ENCODE measurements at places on chromosomes 2 and 18.
A peak's percentile ranks its signal among the peaks of the same experiment; 100 is the strongest.

- no peaks in the 10 kb centered on the region for H3K36me3 ChIP-seq
- no peak overlapping the region for H3K4me3 ChIP-seq
- DNase-seq, result no peak
These were observed 341.0 kb downstream of the MEIS1 start for GRCh38 chr2:66775730-66776422.

- no peak overlapping the region for H3K27ac ChIP-seq
- no peaks in the 10 kb centered on the region for H3K4me1 ChIP-seq
- H3K36me3 ChIP-seq, result no peaks in the 10 kb centered on the region
- peaks cover 7% of the 10 kb centered on the region for H3K27me3 ChIP-seq
- DNase-seq, result no peak
- H3K4me3 ChIP-seq, result no peak overlapping the region
These were observed 107.3 kb downstream of the TMEFF2 start for GRCh38 chr2:192087398-192087958.

- H3K27me3 ChIP-seq, result no peaks in the 10 kb centered on the region
- H3K4me1 ChIP-seq, result peaks cover 9% of the 10 kb centered on the region
- H3K27ac ChIP-seq, result no peak overlapping the region
- H3K4me3 ChIP-seq, result no peak overlapping the region
- DNase-seq, result no peak
These were observed 279.0 kb upstream of the STON1 start for GRCh38 chr2:48250943-48251342.

DNA sequence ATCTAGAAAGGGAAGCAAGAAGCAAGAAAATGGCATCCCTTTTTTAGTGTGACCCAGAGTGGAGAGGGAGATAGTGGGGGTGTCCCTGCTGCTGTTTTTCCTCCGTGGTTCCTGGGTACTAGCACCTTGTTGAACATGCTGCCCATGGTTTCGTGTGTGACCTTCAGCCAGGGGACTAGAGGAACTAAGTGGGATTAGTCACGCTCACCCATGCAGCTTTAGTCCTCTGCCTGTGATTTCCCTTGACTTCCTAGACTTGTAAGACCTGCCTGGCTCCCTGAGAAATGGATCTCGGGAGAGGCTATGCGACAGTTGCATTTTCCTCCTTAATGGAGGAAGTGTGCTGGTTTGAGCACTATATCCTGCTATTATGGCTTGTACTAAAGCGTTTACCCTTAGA lies 471.4 kb downstream of the DCDC2C start:
- H3K4me1 ChIP-seq, result no peaks in the 10 kb centered on the region
- H3K36me3 ChIP-seq, result no peaks in the 10 kb centered on the region
- H3K4me3 ChIP-seq, result no peak overlapping the region
- no peaks in the 10 kb centered on the region for H3K27me3 ChIP-seq
- no peak overlapping the region for H3K27ac ChIP-seq

GRCh38 chr2:65055422-65056214 lies 598 bp upstream of the CEP68 start:
- H3K36me3 ChIP-seq, result peaks cover 11% of the 10 kb centered on the region
- H3K27ac ChIP-seq, result peak overlapping the region; percentile 88
- peak overlapping the region; percentile 95 for H3K4me3 ChIP-seq
- H3K4me1 ChIP-seq, result peaks cover 58% of the 10 kb centered on the region
- H3K27me3 ChIP-seq, result peaks cover 2% of the 10 kb centered on the region

DNA sequence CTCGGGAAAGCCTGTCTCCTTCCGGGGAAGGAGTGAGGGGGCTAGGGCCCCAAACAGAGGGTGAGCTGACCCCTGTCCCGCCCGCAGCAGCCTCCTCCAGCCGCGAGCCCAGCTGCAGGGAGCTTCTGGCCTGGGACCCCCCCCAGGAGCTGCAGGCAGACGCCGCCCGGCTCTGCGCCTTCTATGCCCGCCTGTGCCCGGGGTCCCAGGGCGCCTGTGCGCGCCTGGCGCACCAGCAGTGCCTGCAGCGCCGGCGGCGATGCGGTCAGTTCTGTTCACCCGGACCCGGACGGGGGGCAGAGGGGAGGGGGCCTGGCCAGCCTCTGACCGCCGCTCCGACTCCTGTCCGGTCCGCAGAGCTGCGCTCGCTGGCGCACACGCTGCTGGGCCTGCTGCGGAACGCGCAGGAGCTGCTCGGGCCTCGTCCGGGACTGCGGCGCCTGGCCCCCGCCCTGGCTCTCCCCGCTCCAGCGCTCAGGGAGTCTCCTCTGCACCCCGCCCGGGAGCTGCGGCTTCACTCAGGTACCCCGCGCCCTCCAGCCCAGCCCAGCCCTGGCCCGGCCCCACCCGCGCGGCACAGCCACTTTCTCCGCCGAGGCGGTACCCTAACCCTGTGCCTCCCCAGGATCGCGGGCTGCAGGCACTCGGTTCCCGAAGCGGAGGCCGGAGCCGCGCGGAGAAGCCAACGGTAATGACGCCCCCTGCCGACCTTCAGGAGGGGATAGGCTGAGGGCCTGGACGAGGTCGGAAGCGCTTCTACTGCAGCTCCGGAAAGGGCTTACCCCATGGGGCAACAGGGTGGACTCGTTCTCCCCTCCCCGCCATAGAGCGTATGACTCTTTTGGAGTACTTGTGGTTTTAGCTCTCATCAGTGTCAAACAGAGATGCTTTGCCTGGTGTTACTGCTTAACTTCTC lies 2.0 kb upstream of the CHRND start:
- no peaks in the 10 kb centered on the region for H3K36me3 ChIP-seq
- H3K27me3 ChIP-seq, result peaks cover 42% of the 10 kb centered on the region
- H3K27ac ChIP-seq, result no peak overlapping the region
- H3K4me3 ChIP-seq, result no peak overlapping the region

DNA sequence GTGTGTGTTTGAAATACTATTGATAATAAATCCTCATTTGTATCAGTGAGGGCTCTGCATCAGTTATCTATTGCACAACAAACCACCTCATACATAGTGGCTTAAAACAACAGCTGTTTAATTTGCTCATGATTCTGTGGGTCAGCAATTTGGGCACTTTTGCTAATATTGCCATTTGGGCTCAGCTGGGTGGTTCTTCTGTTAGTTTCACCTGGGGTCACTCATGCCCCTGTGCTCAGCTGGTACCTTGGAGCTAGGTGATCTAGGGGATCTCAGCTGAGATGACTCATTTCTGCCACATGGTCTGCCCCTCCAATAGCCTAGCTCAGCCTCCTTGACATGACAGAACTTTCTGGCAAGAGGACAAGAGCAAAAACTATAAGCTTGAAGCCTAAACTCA lies 126.3 kb downstream of the LYPD6B start:
- H3K27ac ChIP-seq, result no peak overlapping the region
- no peak for DNase-seq
- H3K4me3 ChIP-seq, result no peak overlapping the region
- peaks cover 55% of the 10 kb centered on the region for H3K27me3 ChIP-seq
- peaks cover 37% of the 10 kb centered on the region for H3K4me1 ChIP-seq

- no peaks in the 10 kb centered on the region for H3K36me3 ChIP-seq
- no peak for DNase-seq
- peaks cover 10% of the 10 kb centered on the region for H3K27me3 ChIP-seq
- no peak overlapping the region for H3K27ac ChIP-seq
- H3K4me1 ChIP-seq, result no peaks in the 10 kb centered on the region
These were observed 316.2 kb upstream of the MGAT5 start for GRCh38 chr2:133937669-133938068.

DNA sequence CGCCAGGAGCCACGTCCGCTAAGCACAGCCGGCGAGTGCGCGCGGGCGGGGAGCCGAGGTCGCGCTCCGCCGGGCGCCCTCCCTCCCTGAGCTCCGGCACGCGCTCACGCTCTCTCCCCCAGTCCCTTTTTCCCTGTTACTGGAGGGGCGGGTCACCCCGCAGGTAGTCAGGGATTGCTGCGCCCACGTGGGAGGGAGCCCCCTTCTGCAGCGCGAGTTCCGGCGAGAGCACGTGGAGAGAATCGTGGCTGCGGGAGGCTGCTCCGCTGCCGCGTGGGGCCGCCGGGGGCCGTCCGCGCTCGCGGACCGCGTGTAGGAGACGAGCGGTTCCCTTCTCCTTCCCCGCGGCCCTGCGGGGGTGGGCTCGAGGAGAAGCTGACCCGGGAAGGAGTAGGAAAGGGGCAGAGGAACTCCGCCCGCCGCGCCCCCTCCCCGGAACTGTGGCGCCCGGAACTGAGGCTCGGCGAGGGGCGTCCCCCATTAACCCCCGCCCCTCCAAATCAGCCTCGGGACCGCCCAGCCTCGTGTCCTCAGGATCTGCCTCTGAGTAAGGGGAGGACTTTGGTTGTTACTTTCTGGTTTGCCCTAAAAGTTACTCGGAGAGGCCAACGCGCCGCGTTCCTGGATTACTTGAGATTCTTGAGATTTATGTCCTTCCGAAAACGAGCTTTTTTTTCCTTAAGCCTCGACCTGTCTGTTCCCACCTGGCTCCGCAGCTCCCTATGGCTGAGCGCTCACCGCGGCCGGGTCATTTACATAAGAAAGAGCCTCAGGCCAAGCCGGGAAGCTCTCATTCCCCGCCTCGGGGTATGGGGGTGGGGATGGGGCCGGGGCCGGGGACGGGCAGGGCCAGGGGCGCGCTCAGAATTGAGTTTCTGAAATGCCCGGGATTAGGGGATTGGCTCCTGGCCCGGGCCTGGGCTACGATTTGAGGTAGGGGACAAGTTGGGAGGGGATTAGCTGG lies 1.1 kb downstream of the HK2 start:
- DNase-seq, result peak; percentile 77
- H3K27ac ChIP-seq, result peak overlapping the region; percentile 93
- peaks cover 4% of the 10 kb centered on the region for H3K27me3 ChIP-seq
- peaks cover 25% of the 10 kb centered on the region for H3K36me3 ChIP-seq
- peaks cover 65% of the 10 kb centered on the region for H3K4me1 ChIP-seq

DNA sequence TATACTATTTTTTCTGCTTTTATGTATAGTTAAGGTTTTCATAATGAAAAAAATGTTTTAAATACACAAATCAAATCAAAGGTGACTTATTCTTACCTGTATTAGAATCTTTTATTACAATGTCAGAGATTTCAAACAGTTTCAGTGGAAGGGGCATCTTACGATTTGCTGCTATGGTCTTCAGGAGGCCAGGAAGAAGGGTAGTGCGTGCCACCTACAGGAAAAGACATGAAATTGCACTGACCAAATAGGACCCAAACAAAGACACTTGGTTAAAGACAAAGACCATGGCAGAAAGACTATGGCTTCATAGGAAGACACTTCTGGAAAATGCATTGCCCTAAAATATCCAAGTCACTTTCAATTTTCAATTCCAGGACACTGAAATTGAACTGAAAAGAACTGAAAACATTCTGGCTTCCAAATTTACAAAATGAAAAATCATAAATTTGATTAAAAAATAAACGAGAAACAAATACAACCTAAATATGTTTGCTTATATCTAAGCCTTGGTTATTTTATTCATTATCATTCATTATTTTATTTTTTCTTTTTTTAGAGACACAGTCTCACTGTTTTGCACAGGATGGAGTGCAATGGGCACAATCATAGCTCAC lies 42.1 kb downstream of the FARSB start:
- DNase-seq, result peak; percentile 24
- H3K27ac ChIP-seq, result no peak overlapping the region
- no peaks in the 10 kb centered on the region for H3K4me1 ChIP-seq
- no peaks in the 10 kb centered on the region for H3K27me3 ChIP-seq
- no peak overlapping the region for H3K4me3 ChIP-seq

GRCh38 chr18:58136879-58137278 lies 92.9 kb downstream of the NEDD4L start:
- H3K27ac ChIP-seq, result no peak overlapping the region
- DNase-seq, result no peak
- peaks cover 20% of the 10 kb centered on the region for H3K4me1 ChIP-seq

GRCh38 chr2:40283111-40283909 lies 168.6 kb downstream of the SLC8A1 start:
- H3K36me3 ChIP-seq, result no peaks in the 10 kb centered on the region
- H3K27ac ChIP-seq, result no peak overlapping the region
- no peak for DNase-seq
- no peak overlapping the region for H3K4me3 ChIP-seq

GRCh38 chr2:162297925-162298552 lies 20.4 kb downstream of the IFIH1 start:
- H3K4me1 ChIP-seq, result no peaks in the 10 kb centered on the region
- no peaks in the 10 kb centered on the region for H3K27me3 ChIP-seq
